ENCODE measurements at places on chromosomes 4 and X.

DNA sequence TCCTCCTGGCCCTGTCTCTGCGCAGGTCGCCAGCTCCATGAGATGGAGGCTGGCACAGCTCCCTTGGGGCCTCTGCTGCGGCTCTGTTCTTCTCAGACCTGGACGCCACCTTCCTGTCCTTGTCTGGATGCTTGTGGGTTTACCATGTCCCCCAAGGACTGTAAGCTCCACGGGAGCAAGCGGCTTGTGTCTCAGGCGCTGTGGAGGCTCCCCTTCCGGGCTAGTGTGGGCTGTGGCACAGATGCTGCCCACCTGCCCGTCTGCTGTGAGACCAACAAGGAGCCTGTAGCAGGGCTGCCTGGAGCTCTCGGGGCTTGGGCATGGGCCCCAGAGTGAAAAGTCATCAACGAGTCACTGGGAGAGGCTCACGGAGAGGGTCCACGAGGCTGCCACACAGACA is 25.2 kb downstream of the NAT8L start:
- H3K36me3 ChIP-seq = no peaks in the 10 kb centered on the region
- no peak overlapping the region for H3K27ac ChIP-seq
- H3K27me3 ChIP-seq = no peaks in the 10 kb centered on the region
- H3K4me1 ChIP-seq = no peaks in the 10 kb centered on the region
- peak; percentile 51 for DNase-seq

DNA sequence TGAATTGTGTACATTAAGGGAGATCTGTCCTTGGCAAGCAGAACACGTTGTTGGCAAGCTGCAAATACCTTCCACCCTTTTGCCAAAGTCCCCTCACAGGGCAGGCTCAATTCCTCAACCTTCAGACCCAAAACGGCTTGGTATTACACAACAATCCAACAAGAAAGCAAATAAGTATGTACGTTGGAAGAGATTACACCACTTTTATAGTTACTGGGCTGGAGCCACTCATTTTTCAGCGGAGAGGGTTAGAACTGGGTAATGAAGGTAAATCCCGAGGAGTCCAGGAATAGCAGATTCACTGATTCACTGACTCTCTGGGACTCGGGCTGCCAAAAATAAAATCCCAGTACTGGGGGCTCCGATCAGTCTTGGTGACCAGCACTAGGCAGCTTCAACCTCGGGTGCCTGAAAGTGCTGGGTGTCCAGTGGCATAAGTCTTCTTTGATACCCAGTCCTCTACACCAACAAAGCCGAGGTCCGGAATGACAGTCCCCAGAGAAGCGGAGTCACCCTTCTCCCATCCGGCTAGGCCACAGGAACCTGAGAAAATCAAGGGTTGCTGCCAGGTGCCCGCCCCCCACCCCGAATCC is 587 bp downstream of the TIMM8A start:
- DNase-seq = no peak
- H3K4me3 ChIP-seq = peak overlapping the region; percentile 72
- peak overlapping the region; percentile 79 for H3K27ac ChIP-seq
- H3K4me1 ChIP-seq = peaks cover 2% of the 10 kb centered on the region
- H3K36me3 ChIP-seq = peaks cover 3% of the 10 kb centered on the region
- H3K27me3 ChIP-seq = no peaks in the 10 kb centered on the region

- no peaks in the 10 kb centered on the region for H3K36me3 ChIP-seq
- H3K4me1 ChIP-seq = no peaks in the 10 kb centered on the region
- no peaks in the 10 kb centered on the region for H3K27me3 ChIP-seq
- peak overlapping the region; percentile 67 for H3K4me3 ChIP-seq
Observed at GRCh38 chrX:63784346-63784901, 590 bp downstream of the ARHGEF9 start.

DNA sequence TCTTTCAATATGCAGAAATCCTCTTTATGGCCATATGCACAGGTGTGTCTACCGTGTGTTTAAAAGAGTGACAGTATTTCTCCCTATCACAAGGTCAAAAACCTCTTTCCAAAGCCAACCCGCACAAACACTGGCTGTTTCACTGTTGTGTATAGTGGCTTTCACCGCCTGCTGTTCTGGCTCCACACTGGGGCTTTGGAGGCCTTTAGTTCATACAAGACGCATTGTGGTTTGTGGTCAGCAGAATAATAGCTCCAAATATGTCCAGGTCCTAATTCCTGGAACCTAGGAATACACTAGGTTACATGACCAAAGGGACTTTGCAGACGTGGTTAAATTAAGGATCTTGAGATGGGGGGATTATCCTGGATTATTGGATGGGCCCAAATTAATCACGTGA is 40.7 kb upstream of the FAM9A start:
- H3K27me3 ChIP-seq = no peaks in the 10 kb centered on the region
- H3K36me3 ChIP-seq = no peaks in the 10 kb centered on the region
- H3K4me3 ChIP-seq = no peak overlapping the region
- DNase-seq = no peak

GRCh38 chrX:47662144-47662657 is 3.2 kb upstream of the UXT start:
- H3K4me3 ChIP-seq = no peak overlapping the region
- no peaks in the 10 kb centered on the region for H3K36me3 ChIP-seq
- H3K4me1 ChIP-seq = no peaks in the 10 kb centered on the region
- DNase-seq = no peak
- no peaks in the 10 kb centered on the region for H3K27me3 ChIP-seq
- H3K27ac ChIP-seq = no peak overlapping the region

- no peaks in the 10 kb centered on the region for H3K4me1 ChIP-seq
- no peaks in the 10 kb centered on the region for H3K36me3 ChIP-seq
- no peak overlapping the region for H3K27ac ChIP-seq
- no peaks in the 10 kb centered on the region for H3K27me3 ChIP-seq
- H3K4me3 ChIP-seq = no peak overlapping the region
Observed at GRCh38 chrX:439241-439640, 52.5 kb upstream of the PPP2R3B start.

DNA sequence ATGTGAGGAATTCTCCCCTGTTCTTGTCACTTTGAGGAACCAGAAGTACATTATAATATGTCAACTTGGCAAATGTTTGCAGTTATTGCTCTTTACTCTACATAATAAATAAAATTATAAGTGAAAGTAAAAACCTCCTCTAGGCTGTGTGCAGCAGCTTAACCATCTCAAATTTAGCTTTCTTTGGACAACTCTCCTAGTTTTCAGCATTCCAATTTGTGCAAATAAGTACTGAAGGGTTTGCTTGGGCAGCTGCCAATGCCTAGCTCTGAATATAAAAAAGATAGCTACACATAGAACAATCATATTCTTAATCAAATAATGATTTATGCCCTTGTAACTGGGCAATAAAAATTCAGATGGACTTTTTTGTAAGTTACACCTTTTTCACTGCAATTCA is 82.5 kb downstream of the GASK1B start:
- H3K36me3 ChIP-seq = no peaks in the 10 kb centered on the region
- H3K4me1 ChIP-seq = no peaks in the 10 kb centered on the region
- no peak for DNase-seq
- H3K27me3 ChIP-seq = no peaks in the 10 kb centered on the region

GRCh38 chr4:141569141-141569540 is 67.2 kb upstream of the IL15 start:
- DNase-seq = no peak
- no peaks in the 10 kb centered on the region for H3K36me3 ChIP-seq
- no peak overlapping the region for H3K27ac ChIP-seq
- H3K27me3 ChIP-seq = no peaks in the 10 kb centered on the region

DNA sequence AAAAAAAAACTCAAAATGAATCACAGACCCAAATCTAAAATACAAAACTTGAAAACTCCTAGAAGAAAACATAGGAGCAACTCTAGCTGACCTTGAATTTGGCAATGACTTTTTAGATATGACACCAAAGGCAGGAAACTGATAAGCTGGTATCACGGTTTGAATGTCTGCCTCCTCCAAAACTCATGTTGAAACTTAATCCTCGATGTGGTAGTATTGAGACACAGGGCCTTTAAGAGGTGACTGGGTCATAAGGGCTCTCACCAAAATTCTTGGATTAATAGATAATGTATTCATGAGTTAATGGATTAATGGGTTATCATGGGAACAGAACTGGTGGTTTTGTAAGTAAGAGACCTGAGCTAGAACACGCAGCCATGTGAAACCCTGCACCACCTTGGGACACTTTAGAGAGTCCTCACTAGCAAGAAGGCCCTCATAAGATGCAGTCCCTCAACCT is 40.5 kb downstream of the FRYL start:
- H3K4me3 ChIP-seq = no peak overlapping the region
- no peak overlapping the region for H3K27ac ChIP-seq
- no peaks in the 10 kb centered on the region for H3K27me3 ChIP-seq
- peaks cover 7% of the 10 kb centered on the region for H3K4me1 ChIP-seq

GRCh38 chrX:10833299-10834169 is 213.1 kb upstream of the MID1 start:
- H3K4me1 ChIP-seq = no peaks in the 10 kb centered on the region
- H3K27ac ChIP-seq = peak overlapping the region; percentile 56
- H3K4me3 ChIP-seq = peak overlapping the region; percentile 53
- no peaks in the 10 kb centered on the region for H3K27me3 ChIP-seq
- no peaks in the 10 kb centered on the region for H3K36me3 ChIP-seq
- peak; percentile 64 for DNase-seq

DNA sequence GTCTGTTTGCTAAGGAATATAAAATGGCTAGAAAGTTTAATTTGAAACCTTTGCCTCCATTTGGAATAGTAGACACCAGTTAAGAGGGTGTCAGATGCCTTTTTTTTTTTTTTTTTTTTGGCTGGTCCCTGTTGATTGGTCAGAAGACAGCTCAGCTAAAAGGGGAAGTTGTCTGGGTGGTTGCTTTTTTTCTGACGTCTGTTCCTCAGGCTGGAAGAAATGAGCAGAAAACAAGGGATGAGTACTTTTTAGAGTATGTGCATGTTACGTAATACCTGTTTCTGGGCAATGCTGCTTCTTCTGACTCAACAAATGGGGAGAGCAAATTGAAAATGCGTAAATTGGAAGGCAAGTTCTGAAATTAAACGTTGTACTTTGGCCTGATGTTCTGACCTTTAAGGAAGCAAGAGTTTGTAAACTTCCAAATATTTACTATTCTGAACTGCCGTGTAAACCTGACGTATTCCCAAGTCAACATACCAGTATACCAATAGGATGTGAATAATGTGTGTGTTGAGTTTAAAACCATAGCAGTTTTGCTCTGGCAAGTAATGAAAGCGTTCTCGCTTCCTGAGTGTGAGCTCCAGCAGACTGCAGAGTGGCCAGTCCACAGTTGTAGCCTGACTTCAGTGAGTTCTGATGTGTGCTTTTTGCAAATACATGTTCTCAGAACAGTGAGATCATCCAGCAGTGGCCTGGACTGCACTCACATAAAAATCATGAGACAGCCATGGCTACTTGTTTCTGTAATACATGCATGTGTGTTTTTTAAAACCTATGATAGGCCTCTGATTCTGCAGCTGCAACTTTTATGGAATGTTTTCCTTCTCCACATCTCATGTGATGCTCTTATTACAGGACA is 1.7 kb downstream of the SAT1 start:
- no peak for DNase-seq
- no peaks in the 10 kb centered on the region for H3K4me1 ChIP-seq
- no peaks in the 10 kb centered on the region for H3K27me3 ChIP-seq
- H3K4me3 ChIP-seq = peak overlapping the region; percentile 53
- H3K27ac ChIP-seq = peak overlapping the region; percentile 89

- no peaks in the 10 kb centered on the region for H3K27me3 ChIP-seq
- H3K27ac ChIP-seq = no peak overlapping the region
- H3K4me3 ChIP-seq = no peak overlapping the region
- H3K4me1 ChIP-seq = no peaks in the 10 kb centered on the region
Observed at GRCh38 chrX:150155436-150156035, 207.6 kb upstream of the MAMLD1 start.

DNA sequence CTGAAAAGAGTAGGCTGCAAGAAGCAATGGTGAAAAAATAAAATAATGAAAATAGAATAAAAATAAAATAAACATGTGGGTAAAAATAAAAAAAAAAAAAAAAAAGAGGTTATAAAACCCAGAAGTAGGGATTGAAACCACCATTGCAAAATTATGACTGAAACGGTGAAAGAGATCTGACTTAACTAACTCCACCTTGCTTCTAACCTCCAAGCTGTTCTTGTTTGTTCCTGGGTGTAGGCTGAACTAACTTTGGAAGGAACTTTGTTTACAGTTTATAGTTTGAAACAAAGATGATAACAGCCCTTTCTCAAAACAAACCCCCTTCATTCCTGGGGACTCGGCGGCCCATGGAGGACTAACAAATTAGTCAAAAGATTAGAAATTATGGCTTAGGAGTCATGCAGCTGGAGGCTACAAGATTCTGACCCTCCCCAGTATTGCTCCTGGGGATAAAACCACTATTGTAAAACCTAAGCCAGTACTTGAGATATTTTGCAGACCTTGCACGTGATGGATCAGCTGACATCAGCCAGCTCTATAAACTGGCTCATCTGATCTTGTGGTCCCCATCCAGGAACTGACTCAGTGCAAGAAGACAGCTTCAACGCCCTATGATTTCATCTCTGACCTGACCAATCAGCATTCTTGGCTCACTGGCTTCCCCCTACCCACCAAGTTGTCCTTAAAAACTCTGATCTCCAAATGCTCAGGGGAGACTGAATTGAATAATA is 30.4 kb downstream of the DDX60L start:
- no peaks in the 10 kb centered on the region for H3K4me1 ChIP-seq
- no peaks in the 10 kb centered on the region for H3K27me3 ChIP-seq
- H3K4me3 ChIP-seq = no peak overlapping the region

DNA sequence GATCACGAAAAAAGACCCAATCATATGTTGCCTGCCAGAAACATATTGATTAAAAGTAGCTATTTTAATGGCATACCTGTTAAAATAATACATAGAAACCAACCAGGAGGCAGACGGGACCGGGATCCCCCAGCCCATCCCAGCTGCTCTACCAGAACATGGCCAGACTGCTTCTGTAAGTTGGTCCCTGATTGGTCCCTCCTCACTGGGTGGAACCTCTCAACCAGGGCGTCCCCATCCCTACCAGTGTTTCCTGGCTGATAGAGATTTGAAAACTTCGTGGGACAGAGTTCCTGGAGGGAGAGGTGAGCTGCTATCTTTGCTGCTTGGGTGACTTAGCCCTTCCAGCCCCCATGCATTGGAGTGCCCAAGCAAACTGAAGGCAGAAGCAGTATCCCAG is 256.2 kb downstream of the TRAM1L1 start:
- no peak for DNase-seq
- H3K27me3 ChIP-seq = no peaks in the 10 kb centered on the region
- no peaks in the 10 kb centered on the region for H3K36me3 ChIP-seq
- no peaks in the 10 kb centered on the region for H3K4me1 ChIP-seq
- no peak overlapping the region for H3K4me3 ChIP-seq
- no peak overlapping the region for H3K27ac ChIP-seq

GRCh38 chr4:53105313-53105712 is 243.2 kb downstream of the RASL11B start:
- no peak for DNase-seq
- no peak overlapping the region for H3K27ac ChIP-seq
- H3K36me3 ChIP-seq = no peaks in the 10 kb centered on the region
- H3K27me3 ChIP-seq = no peaks in the 10 kb centered on the region
- peaks cover 13% of the 10 kb centered on the region for H3K4me1 ChIP-seq

GRCh38 chr4:26763063-26763462 is 97.6 kb upstream of the STIM2 start:
- no peak overlapping the region for H3K27ac ChIP-seq
- no peaks in the 10 kb centered on the region for H3K27me3 ChIP-seq
- H3K4me3 ChIP-seq = no peak overlapping the region
- no peak for DNase-seq
- no peaks in the 10 kb centered on the region for H3K4me1 ChIP-seq
